ENCODE measurements at places on chromosomes 2 and 18.

GRCh38 chr2:36597003-36597531 lies 901 bp downstream of the FEZ2 start:
- no peak for DNase-seq

DNA sequence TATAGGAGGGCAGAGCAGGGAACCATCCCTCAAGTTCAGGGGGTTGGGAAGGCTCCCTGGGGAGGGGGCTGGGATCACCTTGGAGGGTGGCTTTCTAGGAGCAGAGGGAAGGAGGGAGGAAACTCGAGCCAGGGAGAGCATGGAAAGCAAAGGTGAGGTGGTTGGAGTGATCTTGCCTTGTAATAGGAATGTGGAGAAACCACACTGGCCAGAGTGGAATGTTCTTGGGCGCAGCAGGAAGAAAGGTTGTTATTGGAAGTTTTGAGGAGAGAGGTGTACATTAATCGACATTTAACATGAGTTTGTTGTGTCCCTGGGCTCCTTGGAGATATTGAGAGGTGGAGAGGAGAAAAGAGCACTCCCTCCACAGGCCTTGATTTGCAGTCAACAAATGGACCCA lies 272.2 kb downstream of the PRKCE start:
- DNase-seq, result peak; percentile 26

GRCh38 chr2:151237422-151238025 lies 24.1 kb downstream of the RBM43 start:
- no peak for DNase-seq

GRCh38 chr2:152513029-152513428 lies 178.1 kb downstream of the FMNL2 start:
- DNase-seq, result no peak

DNA sequence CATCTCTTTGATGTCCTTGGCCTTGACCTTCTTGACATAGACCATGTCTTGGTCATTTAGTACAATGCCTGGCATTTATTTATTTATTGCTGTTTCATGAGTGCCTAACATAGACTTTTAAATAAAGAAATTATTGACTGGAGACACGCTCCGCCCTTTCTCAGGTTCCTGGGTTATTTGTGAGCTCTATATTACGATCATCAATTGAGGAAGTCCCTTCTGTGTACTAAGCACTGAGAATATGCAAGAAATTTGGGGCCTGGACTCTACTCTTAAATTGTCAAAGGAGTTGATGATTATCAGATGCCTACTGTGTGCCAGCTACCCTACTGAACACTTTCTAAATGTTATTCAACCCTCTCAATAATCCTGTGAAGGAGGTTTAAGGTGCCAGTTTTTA lies 19.7 kb upstream of the TET3 start:
- DNase-seq, result no peak

DNA sequence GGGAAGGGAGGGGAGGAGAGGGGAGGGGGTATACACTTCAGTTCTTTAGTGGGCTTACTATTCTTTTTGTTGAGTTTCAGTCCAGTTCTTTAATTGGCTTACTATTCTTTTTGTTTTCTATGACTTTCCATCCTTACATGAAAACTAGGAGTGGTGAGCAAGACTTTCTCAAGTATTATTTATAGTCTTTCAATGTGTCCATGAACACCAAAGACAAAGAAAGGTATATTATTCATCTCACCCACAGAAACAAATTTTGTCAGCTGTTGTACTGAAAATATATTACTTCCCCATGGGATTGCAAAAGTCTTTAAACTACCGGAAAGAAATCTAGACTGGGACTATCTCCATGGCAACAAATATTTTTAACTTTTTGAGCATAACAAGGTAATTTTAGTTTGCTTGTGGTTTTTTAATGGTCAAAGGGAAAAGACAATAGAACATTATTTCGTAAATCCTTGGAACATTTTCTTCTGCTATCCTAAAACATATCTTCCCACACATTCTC lies 17.6 kb downstream of the ADAM17 start:
- DNase-seq, result peak; percentile 52

DNA sequence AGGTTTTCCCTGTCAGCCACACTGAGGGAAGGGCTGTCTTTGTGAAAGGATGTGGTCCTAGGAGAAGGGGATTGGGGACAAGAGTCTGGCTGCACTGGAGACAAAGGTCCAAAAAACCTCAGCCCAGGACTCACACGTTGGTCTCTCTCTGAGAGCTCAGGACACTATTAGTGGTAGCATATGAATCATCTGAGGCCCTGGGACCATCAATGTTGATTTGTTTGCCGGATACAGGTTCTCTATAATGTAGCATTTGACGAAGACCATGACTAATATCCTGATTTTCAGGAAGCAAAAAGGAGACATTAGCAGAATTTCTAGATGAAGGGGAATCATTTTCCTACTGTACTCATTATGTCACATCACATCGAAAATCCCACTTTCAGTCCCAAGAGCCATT lies 22.2 kb upstream of the DNAH6 start:
- no peak for DNase-seq

DNA sequence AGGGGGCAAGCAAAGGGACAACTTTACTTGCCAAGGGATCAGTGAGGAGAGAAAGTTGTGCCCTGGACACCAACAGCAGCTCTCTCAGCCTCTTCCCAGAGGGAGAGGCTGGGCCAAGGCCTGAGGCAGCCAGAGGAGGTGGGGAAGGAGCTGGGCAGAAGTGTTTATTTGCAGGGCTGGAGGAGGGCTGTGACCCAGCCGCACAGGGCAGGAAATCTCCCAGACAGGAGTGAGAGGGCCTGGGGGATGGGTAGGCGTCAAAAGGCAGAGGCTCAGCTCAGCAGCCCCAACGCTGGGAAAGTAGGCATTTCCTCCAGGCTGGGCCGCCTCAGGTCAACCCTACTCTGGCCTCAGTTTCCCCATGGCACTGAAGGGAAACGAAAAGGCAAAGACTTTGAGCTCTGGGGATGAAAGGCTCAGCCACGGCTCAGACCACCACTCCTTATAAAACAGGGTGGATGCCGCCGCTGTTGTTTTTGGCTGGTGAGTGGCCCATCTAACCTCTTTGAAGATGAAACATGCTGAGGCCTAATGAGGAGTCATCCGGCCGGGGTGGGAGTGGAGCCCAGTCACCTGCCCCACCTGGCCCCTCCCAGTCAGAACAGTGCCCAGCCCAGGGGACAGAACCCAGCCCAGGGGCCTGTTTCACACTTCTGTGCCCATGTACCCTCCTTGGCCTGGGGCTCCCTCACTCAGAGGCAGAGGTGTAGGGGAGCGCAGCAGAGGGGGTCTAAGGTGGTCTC lies 21.9 kb upstream of the SEMA4C start:
- no peak for DNase-seq

GRCh38 chr18:65753520-65753919 lies 2.7 kb downstream of the CDH7 start:
- no peak for DNase-seq

DNA sequence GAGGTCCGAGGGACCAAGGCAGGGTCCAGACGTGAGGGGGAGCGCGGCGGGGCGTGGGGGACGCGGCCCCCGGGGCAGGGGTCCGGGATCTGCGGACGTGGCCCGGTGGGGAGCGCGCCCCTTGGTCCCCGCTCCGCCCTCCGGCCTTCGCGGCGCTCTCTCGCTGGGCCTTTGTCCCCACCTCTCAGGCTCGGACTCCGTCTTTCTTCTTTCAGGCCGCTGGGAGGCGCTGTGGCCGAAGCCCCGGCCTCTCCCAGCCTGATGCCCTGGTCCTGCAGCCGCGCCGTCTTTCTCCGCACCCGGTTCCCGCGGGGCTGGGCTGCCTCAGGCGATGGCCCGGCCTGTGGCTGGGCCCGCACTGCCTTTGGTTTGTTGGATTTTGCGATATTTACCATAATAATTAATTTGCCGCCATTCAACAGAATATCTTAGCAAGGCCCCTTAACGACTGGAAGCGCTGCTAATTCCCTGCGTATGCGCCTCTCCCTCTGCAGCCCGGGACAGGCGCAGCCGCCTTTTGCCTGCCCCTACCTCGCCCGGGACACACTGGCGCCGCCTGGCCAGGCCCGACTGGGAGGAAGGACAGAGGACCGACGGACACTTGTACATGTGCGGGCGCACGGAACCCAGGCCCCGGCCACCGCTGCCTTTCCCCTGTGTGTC lies 10.8 kb downstream of the SIX3 start:
- DNase-seq, result peak; percentile 44

GRCh38 chr2:102172745-102173144 lies 14.1 kb upstream of the IL1RL2 start:
- no peak for DNase-seq

GRCh38 chr18:42446195-42446594 lies 491.2 kb downstream of the PIK3C3 start:
- DNase-seq, result no peak

GRCh38 chr18:79477711-79478483 lies 82.2 kb downstream of the NFATC1 start:
- no peak for DNase-seq

DNA sequence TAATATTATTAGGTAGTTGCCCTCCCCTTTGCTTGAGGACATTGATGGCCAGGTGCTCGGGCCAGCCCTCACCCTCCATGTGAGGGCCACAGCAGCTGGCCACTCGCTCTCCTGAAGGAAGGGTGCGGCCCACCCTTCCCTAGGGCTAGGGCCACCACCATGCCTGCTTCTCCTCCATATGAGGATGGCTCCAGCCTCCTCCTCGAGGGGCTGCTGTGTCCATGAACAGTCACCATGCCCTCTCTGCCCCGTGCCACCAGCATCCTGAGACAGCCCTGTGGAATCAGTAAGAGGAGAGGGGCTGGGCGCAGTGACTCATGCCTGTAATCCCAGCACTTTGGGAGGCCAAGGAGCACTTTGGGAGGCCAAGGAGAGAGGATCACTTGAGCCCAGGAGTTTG lies 2.4 kb downstream of the GPR17 start:
- DNase-seq, result no peak

DNA sequence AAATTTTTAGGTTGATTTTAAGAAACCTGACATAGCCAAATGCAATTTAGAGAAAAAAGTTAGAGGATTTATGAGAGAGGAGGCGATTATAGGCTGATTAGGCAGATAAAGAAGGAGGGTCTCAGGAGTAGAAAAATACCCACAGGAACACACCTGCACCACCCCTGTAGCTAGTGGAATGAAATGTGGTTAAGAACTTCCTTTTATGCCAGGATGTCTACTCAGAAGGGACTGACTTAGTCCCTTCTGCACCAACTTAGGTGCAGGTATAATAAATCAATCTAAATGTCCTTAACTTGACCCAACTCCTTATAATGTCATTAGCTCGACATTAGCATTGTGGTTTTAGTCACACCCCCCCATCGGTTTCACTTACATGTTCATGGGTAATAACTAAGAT lies 1274.5 kb upstream of the TMEFF2 start:
- no peak for DNase-seq

- no peak for DNase-seq
Measured at GRCh38 chr2:95053543-95053942, 28.0 kb downstream of the MAL start.

DNA sequence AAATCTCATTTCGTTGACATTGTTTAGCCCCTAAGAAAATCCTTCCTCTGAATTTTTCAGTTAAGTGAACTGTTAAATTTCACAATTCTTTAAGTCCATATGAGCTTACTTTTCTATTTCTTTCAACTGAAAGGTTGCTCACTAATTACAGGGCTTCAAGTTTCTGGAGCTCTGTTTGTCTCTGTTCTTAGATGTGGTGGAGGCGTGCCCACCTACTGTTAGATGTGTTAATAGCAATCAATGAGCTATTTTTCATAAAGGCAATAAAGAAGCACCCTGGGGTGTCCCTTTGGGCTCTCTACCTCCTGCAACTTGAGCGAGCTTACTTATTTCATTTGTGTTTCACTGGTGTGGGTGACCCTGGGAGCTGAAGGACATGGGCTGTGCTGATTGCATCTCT lies 25.0 kb downstream of the CREG2 start:
- DNase-seq, result no peak

GRCh38 chr2:39620067-39620466 lies 45.6 kb upstream of the TMEM178A start:
- DNase-seq, result peak; percentile 72

GRCh38 chr18:37156330-37156942 lies 327.5 kb downstream of the KIAA1328 start:
- no peak for DNase-seq

GRCh38 chr2:144213797-144214196 lies 306.1 kb downstream of the ZEB2 start:
- no peak for DNase-seq

DNA sequence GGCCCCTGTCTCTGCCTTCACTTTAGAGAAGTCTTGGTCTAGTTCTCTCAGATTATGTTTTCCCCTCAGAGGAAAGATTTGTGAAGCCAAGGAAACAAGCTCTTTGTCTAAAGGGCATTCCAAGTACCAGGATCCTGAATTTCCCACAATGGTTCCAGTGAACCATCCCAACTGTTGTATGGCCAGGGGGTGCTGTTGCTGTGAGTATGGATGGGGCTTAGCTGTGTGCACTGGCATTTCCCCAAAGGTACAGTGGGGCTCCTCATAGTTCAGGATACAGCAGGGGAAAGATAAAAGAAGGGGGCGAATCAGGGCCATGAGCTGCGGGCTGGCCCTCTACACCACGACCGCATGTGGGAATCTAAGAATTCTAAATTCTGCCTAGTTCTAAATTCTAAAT lies 1154.0 kb upstream of the FANCL start:
- DNase-seq, result no peak

GRCh38 chr18:8084160-8084559 lies 517.0 kb downstream of the PTPRM start:
- DNase-seq, result peak; percentile 68

DNA sequence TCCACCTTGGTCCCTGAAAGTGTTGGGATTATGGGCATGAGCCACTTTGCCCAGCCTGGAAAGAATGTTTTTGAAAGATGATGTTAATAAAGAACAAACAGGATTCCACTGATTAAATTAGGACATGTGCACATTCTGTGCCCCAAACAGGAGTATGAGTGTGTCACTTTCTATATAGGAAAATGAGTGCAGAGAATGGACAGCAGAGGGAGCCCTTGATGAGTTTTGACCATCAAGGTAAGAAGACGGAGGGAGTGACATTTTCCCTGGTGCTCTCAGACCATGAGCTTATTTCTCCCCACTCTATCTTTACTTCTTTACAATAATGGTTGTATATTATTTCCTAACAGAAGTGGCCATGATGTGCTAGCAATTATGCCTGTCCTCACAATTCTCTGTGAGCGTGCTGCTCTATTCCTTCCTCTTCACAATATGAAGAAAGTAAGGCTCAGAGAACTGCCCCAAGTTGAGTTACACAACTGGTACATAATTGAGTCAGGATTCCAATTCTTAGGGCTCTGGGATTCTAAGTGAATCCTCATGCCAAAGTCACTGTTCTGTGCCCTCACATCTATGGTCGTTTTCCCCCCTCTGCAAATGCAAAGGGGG lies 20.6 kb downstream of the RPL37A start:
- DNase-seq, result peak; percentile 67

DNA sequence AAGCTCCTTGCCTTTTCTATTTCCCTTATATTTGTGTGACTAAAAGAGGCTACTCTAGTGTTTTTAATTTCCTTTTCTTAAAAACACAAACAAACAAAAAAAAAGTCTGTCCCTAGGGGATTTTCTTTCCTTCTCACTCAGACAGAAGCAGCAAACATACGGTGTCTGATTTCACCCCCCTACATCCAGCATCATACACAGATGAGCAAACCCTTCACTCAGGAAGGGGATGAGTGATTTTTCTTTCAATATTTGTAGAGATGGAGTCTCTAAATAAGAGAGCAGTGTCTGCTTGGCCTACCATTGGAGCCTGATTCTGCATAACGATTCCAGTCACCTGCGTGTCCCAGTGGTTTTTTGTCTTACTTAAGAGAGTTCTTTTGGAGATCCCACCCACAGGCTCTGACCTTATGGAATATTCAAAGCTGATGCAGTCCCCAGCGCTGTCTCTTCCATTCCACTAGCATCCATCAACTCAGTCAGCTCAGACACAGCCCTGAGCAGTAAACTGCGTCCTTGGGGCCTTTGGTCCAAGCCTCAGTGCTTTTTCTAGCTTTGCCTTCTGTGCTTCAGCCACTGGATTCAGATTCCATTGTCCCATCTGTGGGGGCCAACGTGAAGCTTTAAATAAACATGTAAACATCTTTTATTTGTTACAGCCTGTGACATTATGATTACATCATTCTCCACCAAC lies 52.6 kb upstream of the TPO start:
- no peak for DNase-seq
